EL (cell line): ENCODE measurements at places on chromosomes 6 and 20.

DNA sequence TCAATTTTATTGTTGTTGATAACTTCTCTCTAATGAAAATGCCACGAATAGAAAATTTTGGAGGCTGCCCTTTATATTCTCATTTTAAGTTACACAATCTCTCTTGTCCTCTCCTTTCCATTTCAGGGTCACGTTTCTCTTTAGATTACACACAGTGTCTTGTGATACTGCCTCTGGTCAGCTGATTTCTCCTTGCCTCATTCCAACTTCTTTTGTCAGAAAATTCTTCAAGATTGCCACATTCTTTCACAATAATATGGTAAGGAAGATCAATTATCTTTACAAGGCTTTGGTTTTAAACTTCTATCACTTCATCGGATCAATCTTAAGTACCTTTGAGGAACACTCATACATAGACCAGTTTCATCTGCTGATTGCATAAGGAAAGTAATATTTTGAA lies 370.3 kb downstream of the RFPL4B start:
- DNase-seq = no peak

DNA sequence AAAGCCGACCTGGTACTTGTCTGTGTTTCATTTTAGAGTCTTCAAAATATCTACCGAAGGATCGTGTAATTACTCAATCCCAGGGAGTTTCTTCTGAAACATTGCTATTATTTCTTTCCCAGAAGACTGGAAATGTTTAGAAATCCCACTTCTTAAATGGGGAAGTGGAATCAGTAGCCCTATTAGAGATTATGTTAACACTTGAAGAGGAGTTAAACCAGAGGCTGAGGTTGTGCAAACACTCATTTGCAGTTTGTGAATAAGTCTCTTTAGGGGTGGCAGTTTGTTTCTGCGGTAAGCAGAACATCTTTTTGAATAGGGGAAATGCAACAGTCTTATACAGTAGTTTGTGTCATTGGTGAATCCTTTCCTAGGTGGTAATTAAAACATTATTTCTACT lies 21.3 kb downstream of the DSP start:
- no peak for DNase-seq

DNA sequence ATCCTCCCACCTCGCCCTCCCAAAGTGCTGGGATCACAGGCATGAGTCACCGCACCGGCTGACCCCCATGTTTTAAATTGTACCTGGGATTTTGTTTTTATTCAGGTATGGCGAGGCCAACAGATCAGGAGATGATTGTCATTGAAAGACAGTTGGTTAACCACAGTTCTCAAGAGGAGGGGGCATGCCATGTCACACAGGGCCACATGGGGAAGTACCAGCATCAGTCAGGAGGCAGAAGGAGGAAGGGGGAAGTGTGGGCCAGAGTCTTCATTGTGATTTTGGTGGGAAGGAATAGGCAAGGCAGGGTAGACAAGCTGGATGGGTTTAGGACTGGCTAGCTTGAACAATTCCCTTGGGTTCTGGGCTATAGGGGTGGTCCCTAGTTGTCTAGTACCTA lies 9.9 kb upstream of the MMP9 start:
- DNase-seq = no peak

DNA sequence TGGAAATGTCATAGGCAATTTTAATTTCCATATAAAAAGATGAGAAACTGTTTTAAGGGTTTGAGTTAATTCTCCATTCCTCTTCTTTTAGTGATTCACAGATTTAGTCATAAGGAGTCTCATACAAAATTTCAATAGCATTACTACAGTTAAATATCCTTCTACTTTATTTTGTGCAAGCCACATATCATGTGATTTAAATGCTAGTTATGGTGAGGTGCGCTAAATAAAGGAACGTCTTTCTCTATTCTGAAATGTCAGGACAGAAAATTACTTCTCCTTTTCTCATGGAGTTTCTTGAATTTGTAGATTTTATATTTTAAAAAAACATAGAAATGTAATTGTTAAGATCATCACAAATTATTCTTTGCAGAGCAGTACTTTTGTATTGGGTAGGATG lies 50.0 kb upstream of the SUPT3H start:
- no peak for DNase-seq

DNA sequence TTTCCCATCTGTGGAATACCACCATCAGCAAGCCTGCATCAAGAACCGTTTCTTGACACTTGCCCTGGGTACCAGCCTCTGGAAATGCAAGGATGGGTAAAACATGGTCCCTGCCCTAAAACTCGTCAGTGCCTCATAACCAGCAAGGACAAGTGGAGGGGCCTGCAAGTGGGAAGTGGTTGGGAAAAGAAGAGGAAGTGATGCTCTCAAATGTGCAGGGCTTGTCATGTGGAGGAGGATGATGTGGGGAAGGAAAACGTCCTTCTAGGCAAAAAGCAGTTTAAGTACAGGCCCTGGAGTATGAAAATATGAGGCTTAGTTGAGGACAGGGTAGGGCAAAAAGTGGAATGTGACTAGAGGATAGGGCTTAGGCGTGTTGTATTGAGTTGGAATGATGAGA lies 19.0 kb downstream of the RREB1 start:
- no peak for DNase-seq

DNA sequence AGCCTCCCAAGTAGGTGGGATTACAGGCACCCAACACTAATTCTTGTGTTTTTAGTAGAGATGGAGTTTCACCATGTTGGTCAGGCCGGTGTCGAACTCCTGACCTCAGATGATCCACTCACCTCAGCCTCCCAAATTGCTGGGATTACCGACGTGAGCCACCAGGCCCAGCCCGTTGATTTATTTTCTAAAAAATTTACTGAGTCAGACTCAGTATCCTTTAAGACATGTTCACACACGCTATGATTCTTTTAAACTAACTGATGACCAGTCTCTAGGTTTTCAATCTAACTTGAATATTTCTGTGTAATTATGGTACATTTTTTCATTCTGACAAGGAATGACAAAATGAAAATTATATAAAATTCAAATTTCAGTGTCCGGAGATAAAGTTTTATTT lies 114.5 kb downstream of the MMUT start:
- no peak for DNase-seq

- no peak for DNase-seq
Measured at GRCh38 chr20:42401613-42402012, 783.4 kb upstream of the CHD6 start.

- no peak for DNase-seq
Measured at GRCh38 chr6:111959766-111960165, 86.5 kb upstream of the FYN start.

- no peak for DNase-seq
Measured at GRCh38 chr6:132750455-132751248, 7.1 kb downstream of the VNN2 start.
